A549 treated with CpdA at 1 μM for 4 hours (cell line): ENCODE measurements at places on chromosomes 5 and 9. TPM values are rescaled to one million over a fixed set of nuclear protein-coding genes. Genes with fewer than 3 reads are reported as not detected.

The CDH9 gene
- not detected in 5 replicates for total RNA-seq

The VLDLR gene
- total RNA-seq: 17.8 to 24.5 TPM (median 22.4 TPM) in 5 replicates

The SLC6A3 gene
- total RNA-seq: 0.05 to 0.14 TPM (median 0.08 TPM) in 5 replicates

The PCDHGA3 gene
- total RNA-seq: 0.05 to 0.09 TPM in 2 of 5 replicates, not detected in the others

The GABRA6 gene
- total RNA-seq: not detected in 5 replicates

The RNF180 gene
- 0.15 to 0.31 TPM (median 0.20 TPM) in 5 replicates for total RNA-seq

The SSNA1 gene
- 88.4 to 157 TPM (median 143 TPM) in 5 replicates for total RNA-seq

The SETD9 gene
- 4.4 to 6.5 TPM (median 5.4 TPM) in 5 replicates for total RNA-seq

The PHF2 gene
- 15.0 to 17.3 TPM (median 16.4 TPM) in 5 replicates for total RNA-seq

The MZB1 gene
- 0.16 TPM in 1 of 5 replicates, not detected in the others for total RNA-seq

The PLAC8L1 gene
- 0.27 to 0.41 TPM in 2 of 5 replicates, not detected in the others for total RNA-seq

The ANXA2R gene
- total RNA-seq: 1.9 to 2.4 TPM (median 2.2 TPM) in 5 replicates

The DMRT3 gene
- not detected in 5 replicates for total RNA-seq

The SH3RF2 gene
- total RNA-seq: 2.2 to 3.3 TPM (median 3.0 TPM) in 5 replicates

The DMAC1 gene
- 27.1 to 83.1 TPM (median 74.2 TPM) in 5 replicates for total RNA-seq

The MARCHF3 gene
- total RNA-seq: 0.59 to 1.2 TPM (median 0.89 TPM) in 5 replicates

The PCDHB10 gene
- total RNA-seq: 0.03 to 0.06 TPM in 2 of 5 replicates, not detected in the others

The LECT2 gene
- total RNA-seq: not detected in 5 replicates

The IGIP gene
- total RNA-seq: 0.91 to 1.2 TPM (median 1.0 TPM) in 5 replicates

The SLC6A19 gene
- 0.02 TPM in 1 of 5 replicates, not detected in the others for total RNA-seq

The CYSRT1 gene
- total RNA-seq: 3.3 to 5.0 TPM (median 4.0 TPM) in 5 replicates

The PRRX2 gene
- 2.8 to 7.2 TPM (median 6.5 TPM) in 5 replicates for total RNA-seq

The KCNN2 gene
- total RNA-seq: 0.15 to 0.21 TPM (median 0.16 TPM) in 4 of 5 replicates, not detected in the other

The KIF24 gene
- 3.4 to 3.8 TPM (median 3.6 TPM) in 5 replicates for total RNA-seq

The FBXL17 gene
- 4.3 to 9.5 TPM (median 7.0 TPM) in 5 replicates for total RNA-seq

The ACSL6 gene
- total RNA-seq: 0.06 to 0.24 TPM (median 0.17 TPM) in 4 of 5 replicates, not detected in the other

The GABRA1 gene
- total RNA-seq: not detected in 5 replicates

The BNC2 gene
- 3.9 to 6.9 TPM (median 5.1 TPM) in 5 replicates for total RNA-seq

The TEX48 gene
- total RNA-seq: not detected in 5 replicates

The ADGRD2 gene
- total RNA-seq: 0.03 TPM in 1 of 5 replicates, not detected in the others

The NME5 gene
- not detected in 5 replicates for total RNA-seq
